NCI-H526 (cell line): ENCODE measurements at places on chromosomes 12 and 14.

GRCh38 chr14:97956581-97957340 lies 1159.6 kb downstream of the VRK1 start:
- no peak for DNase-seq

- no peak for DNase-seq
Observed at GRCh38 chr14:81960781-81961180, 427.1 kb upstream of the SEL1L start.

- DNase-seq: no peak
Observed at GRCh38 chr14:95496690-95497259, 19.7 kb downstream of the SYNE3 start.

GRCh38 chr14:99155173-99156089 lies 116.6 kb downstream of the BCL11B start:
- no peak for DNase-seq

DNA sequence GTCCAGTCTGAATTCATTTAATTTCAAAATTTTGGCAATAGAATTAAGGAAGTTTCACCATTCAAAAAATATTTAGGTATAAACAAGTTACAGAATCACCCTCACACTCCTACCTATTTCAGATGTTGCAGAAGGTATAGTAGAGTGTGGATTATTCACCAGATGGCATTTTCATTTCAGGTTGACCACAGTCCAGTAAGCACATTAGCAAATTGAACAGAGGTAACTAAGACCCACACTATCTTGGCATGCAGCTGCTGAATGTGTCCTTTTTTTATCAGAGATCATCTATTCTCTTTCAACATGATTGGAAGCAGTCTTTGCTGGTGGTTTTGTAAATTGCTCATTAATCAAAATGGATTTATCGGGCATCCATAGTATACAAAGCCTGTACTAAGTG lies 151.8 kb upstream of the GARIN6 start:
- DNase-seq: no peak

DNA sequence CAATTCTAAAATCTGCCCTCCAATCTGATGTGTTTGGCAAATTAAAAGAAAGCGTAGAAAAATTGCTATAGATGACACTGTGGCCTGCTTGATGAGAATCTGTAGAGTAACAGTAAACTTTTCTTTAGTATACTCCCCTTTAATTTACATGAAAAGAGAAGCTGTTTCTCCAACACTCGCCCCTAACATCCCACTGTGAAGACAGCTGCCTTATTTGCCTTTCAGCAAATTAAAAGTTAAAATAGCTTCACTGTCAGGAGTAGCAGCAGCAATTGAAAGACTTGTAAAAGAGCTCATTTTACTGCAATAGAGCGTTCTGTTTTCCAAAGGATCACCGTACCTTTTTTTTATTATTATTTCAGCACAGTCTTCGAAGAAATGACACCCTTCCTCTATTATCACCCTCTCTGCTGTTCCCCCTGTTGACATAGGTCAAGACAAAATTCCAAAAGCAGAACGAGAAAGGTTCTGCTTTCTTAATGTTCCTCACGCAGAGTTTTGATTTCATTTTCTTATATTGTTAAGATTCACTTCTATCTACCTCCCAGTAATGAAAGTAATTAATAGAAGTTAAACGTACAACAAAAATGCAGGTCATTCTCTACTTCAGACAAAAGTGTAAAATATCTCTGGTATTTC lies 153.5 kb upstream of the USP15 start:
- no peak for DNase-seq

GRCh38 chr14:70599345-70599744 lies 1.1 kb downstream of the MED6 start:
- DNase-seq: no peak

DNA sequence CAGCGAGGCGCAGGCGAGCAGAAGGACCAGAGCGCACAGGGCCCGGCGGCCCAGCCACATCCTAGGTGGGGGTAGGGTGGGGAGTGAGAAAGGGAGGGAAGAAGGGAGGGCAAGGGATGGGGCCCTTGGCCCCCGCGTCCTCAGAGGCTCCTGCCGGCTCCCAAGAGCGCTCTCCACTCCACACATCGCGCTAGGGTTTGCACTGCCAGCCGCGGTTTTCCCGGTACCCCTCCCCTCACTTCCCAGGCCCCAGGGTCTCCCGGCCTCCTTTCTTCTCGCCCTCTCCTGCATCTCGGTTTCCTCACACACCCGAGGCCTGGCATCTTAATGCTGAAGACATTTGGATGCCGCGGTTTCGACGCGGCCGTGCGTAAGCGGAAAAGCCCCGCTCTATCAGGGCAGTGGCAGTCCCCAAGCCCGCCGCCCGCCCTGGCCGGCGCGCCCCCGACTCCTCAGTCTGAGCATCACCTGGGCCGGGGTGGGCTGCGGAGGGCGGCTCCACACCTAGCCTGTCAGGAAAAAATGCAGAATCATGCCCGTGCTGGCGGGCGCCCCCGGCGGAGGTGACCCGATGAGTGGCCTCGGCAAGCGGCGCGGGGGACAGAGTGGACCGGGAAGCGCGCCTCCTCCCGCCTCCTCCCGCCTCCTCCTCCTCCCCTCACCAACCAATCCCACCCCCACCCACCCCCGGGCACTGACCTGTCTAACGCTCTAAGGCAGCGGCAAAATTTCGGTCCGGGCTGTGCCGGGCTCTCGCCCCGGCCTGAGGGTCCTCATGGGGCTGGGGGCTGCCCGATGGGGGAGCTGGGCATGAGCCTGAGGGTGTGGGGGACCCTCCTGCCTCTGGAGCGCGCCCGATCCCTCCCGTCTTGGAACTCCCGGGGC lies 686 bp downstream of the B4GALNT1 start:
- DNase-seq: no peak

DNA sequence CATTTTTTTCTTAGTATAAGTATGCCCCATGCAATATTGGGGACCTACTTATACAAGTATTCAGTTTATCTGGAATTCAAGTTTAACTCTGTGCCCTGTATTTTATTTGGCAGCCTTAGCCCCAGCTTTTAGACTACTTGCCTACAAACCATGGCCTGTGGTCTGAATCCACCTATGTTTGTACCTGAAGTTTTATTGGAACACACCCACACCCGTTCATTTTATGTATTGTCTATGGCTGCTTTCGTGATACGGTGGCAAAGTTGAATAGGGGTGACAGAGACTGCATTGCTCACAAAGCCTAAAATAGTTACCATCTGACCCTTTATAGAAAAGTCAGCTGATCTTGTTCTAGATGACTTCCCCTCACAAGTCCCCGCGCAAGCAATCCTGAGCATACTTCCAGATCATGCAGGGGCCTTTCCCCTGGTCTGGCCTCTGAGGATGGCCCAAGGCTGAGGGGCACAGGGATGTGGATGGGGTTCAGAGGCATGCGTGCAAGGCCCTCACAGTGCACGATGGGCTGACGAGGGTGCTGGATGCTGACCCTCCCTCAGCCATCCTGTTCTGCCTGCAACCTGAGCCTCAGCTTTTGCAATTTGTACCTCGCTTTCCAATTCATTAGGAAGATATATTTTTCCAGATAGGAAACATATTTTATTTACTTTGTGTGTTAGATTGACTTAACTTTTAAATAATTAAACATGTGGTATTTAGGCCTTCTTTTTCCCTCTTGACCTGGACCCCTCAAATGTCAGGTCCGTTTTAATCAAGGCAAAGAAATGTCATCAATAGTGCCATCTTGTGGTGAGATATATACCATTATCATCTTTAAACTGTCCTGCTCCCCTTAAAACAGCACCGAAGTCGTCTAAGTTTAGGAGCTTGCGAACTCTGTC lies 527.3 kb upstream of the CCDC196 start:
- DNase-seq: peak; percentile 62

DNA sequence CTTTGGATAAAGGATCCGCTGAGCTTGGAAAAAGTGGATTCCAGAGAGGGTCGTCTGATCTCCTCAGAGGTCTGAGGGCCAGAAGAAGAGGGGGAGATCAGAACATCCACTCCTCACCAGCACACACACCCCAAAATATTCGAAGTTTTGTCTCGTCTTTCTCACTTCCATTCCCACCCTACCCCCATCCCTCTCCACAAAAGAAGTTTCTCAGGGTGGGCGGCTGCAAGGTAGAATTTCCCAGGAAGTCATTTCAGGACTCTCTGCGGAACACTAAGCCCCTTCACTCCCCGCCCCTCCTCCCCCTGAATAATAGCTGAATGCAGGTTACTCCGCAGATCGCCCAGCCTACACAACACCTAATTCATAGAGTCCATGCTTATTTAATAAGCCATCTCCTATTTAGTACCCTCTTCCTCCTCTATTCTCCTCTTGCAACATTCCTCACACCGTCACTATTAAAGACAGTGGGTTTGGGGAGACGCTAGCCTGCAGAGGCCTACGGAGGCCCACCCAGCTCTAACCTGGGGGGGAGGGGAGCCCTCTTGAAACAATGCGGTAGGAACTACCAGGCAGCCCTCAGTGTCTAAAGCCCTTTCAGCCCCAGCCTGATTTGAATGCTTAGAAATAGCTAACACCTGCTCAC lies 649 bp upstream of the SALL2 start:
- peak; percentile 91 for DNase-seq

DNA sequence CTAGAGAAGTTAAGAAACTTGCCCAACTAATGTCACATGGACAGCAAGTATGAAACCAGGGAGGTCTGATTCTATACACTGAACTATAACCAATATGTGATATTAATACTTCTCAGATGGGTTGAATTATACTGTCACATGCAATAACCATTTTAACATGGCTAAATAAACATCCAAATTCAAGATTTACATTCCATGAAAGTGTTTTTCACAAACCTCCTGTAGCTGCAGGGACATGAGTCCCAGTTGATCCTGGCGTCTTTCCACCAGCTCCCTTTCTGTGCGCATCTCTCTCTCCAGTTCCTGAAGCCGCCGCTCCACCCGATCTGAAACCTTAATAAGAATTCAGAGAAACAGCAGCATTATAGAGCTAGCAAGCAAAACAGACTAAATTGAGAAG lies 79.0 kb downstream of the CEP128 start:
- no peak for DNase-seq

DNA sequence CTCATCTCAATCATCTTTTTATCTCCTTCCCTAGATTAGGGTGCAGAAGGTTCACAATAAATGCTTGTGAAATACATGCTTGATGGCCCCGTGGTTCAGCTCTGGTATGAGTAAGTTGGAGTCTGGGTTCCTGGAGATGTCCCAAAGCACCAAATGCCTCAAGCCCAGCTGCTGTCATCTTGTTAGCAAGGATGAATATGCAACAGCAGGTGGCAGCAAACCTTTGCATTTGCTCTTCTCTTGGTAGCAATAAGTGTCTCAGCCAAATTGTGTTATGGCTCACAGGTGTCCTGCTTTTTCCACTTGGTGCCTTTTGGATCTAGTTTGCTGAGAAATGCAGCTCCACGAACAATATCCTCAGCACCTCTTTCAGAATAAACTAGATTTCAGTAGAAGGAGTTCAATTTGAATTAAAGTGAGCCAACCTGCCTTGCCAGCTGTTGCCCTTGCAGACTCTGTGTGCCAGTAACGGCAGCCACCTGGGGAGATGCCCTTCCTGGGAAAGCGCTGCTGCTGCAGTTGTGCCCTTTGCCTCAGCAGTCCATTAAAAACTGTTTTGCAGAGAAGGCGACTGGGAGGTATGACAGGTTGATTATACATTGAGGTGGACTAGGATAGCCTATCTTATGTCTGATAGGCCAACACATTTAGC lies 417.3 kb downstream of the SNAPC1 start:
- DNase-seq: peak; percentile 15

- DNase-seq: peak; percentile 14
Observed at GRCh38 chr12:77615332-77615731, 215.4 kb upstream of the NAV3 start.

DNA sequence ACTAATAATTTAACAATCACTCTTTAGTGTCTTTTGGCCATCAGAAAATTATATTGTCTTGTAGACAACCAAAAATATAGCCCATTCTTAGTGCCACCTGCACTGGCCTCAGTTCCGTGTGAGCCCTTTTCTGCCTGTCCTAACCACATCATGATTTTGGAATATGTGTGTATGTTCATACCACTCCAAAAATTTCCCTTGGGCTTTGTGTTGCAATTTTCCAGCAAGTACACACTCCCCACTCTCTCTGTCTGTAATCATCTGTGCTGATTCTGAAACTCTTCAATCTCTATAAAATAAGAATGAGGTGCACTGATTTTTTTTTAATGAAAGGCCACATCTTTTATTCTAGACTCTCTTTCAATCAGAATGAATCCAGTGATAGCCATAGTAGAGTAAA lies 196.0 kb downstream of the PIK3C2G start:
- no peak for DNase-seq

- no peak for DNase-seq
Observed at GRCh38 chr12:102197789-102198188, at the start of gene PMCH. Gene PMCH (minus strand): TSS chr12:102197833. CDS start chr12:102197770, 63 bp downstream.

DNA sequence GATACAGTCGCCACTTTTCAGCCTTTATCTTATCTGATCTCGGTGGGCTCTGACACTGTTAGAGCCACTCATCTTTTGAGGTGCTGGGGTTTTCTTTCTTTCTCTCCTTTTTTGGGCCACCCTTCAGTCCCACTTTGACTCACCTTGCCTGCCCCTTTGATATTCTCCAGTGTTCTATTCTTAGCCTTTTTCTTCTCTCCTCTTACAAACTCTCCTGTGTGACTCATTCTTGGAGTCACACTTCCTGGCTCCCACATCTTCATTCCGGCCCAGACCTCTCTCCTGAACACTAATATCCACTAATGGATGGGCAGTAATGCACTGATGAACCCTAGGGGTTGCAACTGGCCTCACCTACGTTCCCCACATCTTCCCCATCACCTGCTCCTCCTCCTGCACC lies 2.2 kb upstream of the DCD start:
- DNase-seq: no peak

GRCh38 chr14:22448905-22449599 lies 140.0 kb downstream of the DAD1 start:
- no peak for DNase-seq

- no peak for DNase-seq
Observed at GRCh38 chr14:65478596-65478995, 66.1 kb downstream of the FUT8 start.

- DNase-seq: no peak
Observed at GRCh38 chr14:81187832-81188522, 32.8 kb downstream of the GTF2A1 start.

DNA sequence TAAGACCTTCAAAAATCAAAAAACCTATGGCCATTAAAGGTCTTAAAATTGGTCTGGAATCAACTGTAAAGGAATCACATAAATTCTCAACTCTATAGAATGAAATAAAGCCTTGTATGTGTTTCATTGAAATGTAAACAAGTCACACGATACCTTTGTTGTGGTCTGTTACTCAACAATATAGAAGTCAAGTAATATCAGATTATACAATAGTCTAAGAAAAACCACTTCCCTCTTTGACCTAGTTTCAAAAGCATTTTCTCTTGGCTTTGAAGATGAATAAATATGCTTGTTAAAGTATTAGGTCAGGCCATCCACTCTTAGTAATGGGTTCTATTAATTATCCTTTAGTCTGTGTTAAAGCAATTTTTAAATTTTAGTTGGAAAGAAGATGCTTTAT lies 79.8 kb upstream of the DIO2 start:
- DNase-seq: no peak

GRCh38 chr14:30114051-30114450 lies 186.4 kb upstream of the PRKD1 start:
- DNase-seq: no peak

DNA sequence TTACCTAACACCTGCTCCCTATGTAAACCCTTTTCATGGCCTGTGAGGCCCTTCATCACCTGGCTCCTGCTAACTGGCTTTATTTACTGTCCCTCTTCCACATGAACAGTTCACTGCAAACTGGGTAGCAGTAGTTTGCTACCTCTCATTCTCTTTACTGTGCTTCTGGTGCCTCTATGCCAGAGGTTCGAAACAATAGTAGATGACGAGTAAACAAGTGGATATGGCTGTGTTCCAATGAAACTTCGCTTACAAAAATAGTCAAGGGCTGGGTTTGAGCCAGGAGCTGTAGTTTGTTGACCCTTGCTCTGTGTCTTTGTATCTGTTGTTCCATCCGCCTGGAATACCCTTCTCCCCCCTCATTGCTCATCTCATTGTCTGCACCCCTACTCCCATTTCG lies 233.6 kb upstream of the RMST start:
- peak; percentile 36 for DNase-seq
